DMS 273 treated with DMSO at 0.1 percent for 48 hours (cell line): ENCODE measurements at places on chromosomes 4 and X.

DNA sequence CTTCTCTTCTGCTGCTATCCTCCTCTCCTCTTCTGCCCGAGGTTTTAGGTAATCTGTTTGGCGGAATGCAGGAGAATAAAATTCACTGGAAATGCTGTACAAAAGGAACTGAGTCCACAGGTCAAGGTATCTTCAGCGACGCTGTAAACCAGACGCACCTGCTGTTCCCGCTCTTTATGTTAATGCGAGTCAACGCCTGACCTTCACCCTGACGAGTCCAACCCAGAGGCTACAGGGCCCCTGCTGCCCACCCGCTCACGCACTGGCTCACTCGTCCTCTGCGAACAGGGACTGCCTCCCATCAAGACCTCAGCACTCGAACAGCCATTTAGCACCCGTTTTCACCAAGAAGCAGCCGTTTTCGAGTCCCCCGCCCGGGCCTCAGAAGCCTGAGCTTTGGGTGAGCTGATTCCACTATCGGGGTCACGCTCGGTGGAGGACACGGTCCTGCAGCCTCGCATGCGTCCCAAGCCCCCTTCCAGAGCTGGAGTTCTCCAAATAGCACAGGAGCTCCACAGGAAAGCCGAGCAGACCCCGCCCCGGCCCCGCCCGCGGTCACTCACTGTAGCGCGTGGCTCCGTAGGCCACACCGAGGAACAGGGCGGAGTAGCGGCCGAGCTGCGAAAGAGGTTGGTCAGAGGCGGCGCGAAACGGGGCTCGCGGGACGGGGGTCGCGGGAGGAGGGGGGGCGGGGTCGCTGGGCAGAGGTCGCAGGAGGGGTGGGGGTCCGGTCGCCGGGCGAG is 556 bp downstream of the ATP5ME start:
- no peak for DNase-seq

GRCh38 chrX:78555401-78555980 is 103.6 kb downstream of the RTL3 start:
- DNase-seq: no peak

GRCh38 chrX:126170720-126171119 is 4.6 kb upstream of the DCAF12L2 start:
- no peak for DNase-seq

- DNase-seq: peak; percentile 0
These were observed 34.0 kb upstream of the GYPA start for GRCh38 chr4:144174401-144175067.

DNA sequence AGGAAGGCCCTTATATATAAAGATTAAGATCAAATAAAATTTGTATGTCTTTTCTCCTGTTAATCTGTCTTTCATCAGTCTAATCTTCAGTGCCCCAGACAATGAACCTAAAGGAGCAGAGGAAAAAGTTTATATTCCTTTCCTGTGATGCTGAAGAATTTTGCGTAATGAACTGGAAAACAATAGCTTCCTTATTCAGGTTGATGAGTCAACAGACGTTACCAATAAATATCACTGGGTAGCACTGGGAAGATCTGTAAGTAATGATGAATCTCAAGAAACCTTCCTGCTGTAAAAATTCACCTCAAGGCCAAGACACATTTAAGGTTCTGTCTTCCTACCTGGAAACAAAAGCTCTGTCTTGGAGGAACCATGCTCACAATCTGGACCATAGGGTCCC is 25.5 kb downstream of the CDKN2AIP start:
- no peak for DNase-seq

GRCh38 chr4:931194-931959 is 739 bp downstream of the GAK start:
- no peak for DNase-seq

GRCh38 chrX:71239781-71240180 is 14.2 kb downstream of the ZMYM3 start:
- no peak for DNase-seq

GRCh38 chr4:11741190-11741652 is 312.5 kb upstream of the HS3ST1 start:
- no peak for DNase-seq

GRCh38 chrX:39931529-39932282 is 166.1 kb downstream of the BCOR start:
- DNase-seq: no peak

- no peak for DNase-seq
These were observed 92.0 kb downstream of the PRKX start for GRCh38 chrX:3621414-3621813.

GRCh38 chrX:6959006-6959405 is 188.5 kb upstream of the STS start:
- DNase-seq: no peak

DNA sequence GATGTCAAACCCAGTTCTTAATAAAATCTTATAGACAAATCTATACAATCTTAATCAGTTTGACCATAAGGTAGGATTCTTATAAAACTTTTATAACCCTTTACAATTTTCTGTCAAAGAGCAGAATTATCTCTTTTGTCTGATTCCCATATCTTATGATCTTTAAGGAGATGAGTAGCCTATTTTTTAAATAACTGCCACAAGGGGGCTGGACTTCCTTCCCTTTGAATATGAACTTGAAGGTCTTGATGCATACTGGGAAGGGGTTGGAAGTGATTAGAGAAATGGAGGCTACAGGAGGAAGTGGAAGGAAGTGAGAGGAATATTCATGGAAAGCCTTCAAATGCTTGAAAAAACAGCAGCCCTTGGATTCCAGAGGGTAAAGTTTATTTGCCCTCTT is 111.1 kb downstream of the APOOL start:
- no peak for DNase-seq

- no peak for DNase-seq
These were observed 1516.2 kb upstream of the PCDH10 start for GRCh38 chr4:131632877-131633276.

GRCh38 chr4:42855779-42856178 is 36.7 kb upstream of the GRXCR1 start:
- DNase-seq: no peak

- DNase-seq: no peak
These were observed 30.6 kb downstream of the WWC2 start for GRCh38 chr4:183129675-183130074.

DNA sequence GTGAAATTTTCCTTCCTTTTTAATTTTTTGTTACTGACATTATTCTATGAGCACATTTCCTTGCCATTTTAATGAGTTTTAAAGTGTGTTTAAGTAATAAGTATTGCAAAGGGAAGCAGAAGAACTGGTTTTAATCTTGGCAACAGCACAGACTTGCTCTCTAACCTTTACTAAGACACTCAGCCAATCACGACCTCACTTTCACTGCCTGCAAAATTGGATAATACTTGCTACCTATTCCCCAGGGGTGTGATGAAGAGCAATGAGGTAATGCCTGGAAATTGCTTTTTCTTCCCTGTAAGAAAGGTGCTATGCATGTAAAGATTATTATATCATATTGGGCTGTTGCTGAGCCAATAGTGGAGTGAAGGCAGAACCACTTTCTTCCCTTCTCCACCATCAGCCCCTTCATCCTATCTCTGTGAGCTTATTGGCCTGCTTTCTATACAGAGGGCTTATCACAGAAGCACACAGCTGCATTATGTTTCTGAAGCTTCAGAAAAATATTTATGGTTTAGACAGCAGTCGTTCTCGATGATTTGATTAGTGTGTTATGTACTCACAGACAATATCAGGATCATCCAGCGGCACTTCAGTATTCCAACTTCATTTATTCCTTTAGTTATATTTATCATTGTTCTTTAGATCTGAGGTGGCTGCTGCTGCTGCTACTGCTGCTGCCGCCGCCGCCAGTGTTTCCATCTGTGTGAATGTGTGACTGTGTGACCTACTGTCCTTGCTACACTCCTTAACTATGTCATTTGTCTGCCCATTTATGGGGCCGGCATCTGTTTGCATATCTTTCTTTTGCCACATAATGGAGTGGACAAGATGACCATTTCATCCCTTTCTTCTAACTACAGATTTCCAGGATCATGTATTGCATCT is 255.1 kb downstream of the C4orf33 start:
- no peak for DNase-seq

DNA sequence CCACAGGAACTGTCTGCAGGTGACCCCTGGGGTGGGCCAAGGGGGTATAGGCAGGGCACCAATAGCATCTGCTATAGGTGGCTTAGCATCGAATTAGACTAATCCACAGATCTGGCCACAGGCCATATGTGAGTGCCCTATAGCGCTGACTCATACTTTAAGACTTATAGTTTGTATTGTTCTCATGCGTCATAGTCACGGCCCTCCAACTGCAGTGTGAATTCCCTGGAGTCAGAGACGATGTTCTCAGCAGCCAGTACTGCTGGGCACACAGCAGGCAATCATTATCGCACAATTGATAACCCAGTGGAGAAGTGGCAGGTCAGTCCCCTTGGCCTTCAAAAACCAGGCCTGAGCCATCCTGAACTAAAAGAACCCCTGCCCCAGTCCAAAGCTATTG is 58.1 kb downstream of the ADGRG2 start:
- DNase-seq: no peak

- no peak for DNase-seq
These were observed 1344.5 kb upstream of the PCDH7 start for GRCh38 chr4:29375716-29376115.

DNA sequence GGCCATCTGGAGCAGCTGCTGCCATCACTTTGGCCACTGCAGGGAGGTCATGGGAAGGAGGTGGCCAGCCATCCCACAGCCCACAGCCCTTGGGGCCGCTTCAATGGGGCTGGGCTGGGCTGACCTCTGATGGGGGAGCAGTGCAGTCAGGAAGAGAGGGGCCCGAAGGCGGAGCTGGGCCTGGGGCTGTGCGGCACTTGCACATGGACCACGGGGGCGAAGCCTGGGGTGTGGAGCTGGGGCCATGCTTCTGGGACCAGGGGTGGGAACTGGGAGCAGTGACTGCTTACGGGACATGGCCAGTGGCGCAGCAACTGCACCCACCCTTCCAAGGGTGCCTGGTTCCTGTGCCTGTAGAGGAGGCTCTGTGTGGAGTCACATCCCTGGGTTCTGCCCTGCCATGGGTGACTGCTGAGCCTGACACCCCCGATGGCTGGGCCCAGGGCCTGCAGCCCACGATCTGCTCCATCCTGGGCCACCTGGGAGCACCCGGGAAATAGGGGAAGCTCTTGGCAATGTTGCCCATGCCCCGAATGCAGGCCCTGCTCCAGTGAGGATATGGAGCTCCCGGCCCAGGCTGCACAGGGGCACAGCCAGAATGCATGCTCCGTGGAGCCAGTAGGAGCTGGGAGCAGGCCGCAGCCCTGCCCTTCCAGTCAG is 22.4 kb upstream of the SULT1B1 start:
- DNase-seq: no peak

DNA sequence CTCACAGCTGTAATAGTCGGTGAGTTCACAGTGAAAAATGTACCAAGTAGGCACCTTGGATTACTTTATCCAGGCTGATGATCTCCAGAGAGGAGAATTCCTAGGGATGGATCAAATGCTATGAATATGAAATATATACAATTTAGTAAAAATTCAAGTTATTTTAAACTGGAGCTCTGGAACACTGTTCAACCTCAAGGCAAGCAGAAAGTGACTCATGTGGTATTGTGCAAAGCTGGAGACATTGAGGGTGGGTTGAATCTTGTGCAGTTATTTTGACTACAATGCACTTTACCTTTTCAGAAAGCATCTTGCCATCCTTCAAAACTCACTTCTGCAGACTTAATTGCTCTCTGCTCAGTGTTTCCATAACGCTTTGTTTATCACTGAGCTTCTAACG is 43.4 kb downstream of the OSTC start:
- no peak for DNase-seq

DNA sequence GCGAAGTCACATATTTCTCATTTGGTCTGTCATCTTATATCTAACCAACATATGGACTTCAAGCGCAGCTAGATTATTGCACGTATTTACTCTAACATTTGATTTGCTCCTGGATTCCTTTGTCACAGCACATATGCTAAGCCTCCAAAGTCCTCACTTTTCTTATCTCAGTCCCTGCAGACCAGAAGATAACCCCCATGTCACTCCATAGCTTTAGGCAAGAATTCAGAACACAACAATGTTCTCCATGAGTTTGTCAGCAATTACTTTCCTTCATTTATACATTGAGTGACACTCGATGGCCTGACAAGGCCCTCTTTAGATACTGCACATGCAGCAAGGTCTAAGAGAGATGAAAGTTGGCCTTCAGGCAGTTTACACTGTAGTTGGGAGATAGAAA is 4.8 kb upstream of the STATH start:
- DNase-seq: no peak

- no peak for DNase-seq
These were observed 31.4 kb upstream of the NKX6-1 start for GRCh38 chr4:84530454-84530853.

GRCh38 chr4:139076016-139076744 is 60.6 kb downstream of the NOCT start:
- DNase-seq: no peak

GRCh38 chr4:145815027-145815612 is 123.5 kb downstream of the ZNF827 start:
- no peak for DNase-seq

DNA sequence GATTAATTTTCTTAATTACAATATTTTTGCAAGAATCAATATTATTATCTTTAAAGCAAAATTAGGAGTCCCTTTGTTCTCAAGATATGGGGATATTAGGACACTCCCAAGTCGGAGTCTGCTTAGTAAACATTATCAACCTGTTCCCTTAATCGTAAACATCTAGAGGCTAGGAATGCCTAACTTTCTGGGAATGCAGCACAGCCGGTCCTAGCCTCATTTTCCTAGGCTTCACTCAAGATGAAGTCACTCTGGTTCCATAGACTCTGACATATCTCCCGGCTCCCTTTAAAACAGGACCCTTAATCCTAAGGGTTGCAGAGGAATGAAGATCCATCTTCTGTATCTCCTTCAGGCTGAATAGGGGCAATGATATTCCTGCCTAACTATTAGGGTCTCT is 367.6 kb downstream of the GPM6A start:
- DNase-seq: no peak

GRCh38 chr4:111697176-111697942 is 447.9 kb upstream of the FAM241A start:
- DNase-seq: no peak

GRCh38 chrX:31555506-31555905 is 483.7 kb upstream of the FTHL17 start:
- DNase-seq: no peak

GRCh38 chr4:93416344-93417128 is 412.0 kb upstream of the ATOH1 start:
- DNase-seq: no peak

GRCh38 chr4:93217431-93217830 is 611.1 kb upstream of the ATOH1 start:
- DNase-seq: no peak

DNA sequence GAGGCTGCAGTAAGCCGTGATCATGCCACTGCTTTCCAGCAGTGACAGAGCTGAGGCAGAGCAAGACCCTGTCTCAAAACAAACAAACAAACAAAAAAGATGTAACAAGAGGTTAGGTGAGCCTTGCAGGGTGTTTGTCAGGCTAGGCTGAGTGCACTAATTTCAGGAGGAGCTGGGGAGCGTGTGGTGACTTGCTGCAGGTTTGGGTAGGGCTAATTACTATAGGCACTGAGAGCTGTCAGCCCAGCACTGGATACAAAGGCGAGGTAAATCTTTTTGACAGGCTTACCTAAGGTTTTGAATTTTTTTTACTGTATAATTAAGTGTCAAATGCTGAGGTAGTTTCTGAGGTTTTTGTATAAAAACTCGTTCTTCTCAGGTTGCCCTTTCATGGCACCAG is 29.8 kb upstream of the SH3D19 start:
- DNase-seq: no peak
